Peyer's patch (tissue), 4 donors: ENCODE measurements at places on chromosomes 6 and 20. TPM values are rescaled to one million over a fixed set of nuclear protein-coding genes. Genes with fewer than 3 reads are reported as not detected.

CENPQ gene
- 5.8 TPM for total RNA-seq

TOMM34 gene
- 11.2 TPM for total RNA-seq

NR2E1 gene
- not detected for total RNA-seq

GJA1 gene
- total RNA-seq, result 4.6 TPM

WFDC8 gene
- total RNA-seq, result not detected

SMOC2 gene
- total RNA-seq, result 14.4 TPM

NRN1 gene
- total RNA-seq, result 2.8 TPM

CCR6 gene
- not detected for total RNA-seq

GTPBP2 gene
- total RNA-seq, result 118 TPM
